Pancreas (tissue), 10 donors: ENCODE measurements at places on chromosomes 6 and 20. TPM values are rescaled to one million over a fixed set of nuclear protein-coding genes. Genes with fewer than 3 reads are reported as not detected.
A peak's percentile ranks its signal among the peaks of the same experiment; 100 is the strongest.

DNA sequence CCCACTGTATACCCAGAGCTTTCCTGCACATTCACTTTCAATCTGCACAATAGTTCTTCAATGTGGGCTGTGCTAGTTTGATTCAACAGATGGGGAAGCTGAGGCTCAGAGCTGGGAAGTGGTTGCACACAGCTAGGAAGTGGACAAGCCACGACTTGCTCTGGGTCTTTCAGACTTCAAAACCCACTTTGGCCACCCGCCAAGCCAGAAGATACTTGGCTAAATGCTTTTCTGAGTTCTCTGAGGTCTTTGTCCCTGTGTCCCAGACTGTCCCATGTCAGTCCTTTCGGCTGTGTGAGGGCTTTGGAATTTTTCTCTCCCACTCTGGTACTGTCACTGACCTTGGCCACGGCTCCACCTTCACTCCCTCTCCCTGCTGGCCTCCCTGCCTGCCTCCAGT lies 10.6 kb downstream of the PDYN start:
- no peaks in the 10 kb centered on the region for H3K27me3 ChIP-seq
- no peaks in the 10 kb centered on the region for H3K4me1 ChIP-seq
- H3K36me3 ChIP-seq: no peaks in the 10 kb centered on the region
- no peak for DNase-seq
- no peak overlapping the region for H3K4me3 ChIP-seq

Gene DPPA5
- not detected for total RNA-seq

Gene TPMT
- 7.3 TPM for total RNA-seq

GRCh38 chr20:3819411-3820047 lies 818 bp upstream of the AP5S1 start:
- H3K4me3 ChIP-seq: peak overlapping the region; percentile 72
- no peaks in the 10 kb centered on the region for H3K27me3 ChIP-seq
- H3K27ac ChIP-seq: peak overlapping the region; percentile 100
- peaks cover 9% of the 10 kb centered on the region for H3K4me1 ChIP-seq
- no peak for DNase-seq

DNA sequence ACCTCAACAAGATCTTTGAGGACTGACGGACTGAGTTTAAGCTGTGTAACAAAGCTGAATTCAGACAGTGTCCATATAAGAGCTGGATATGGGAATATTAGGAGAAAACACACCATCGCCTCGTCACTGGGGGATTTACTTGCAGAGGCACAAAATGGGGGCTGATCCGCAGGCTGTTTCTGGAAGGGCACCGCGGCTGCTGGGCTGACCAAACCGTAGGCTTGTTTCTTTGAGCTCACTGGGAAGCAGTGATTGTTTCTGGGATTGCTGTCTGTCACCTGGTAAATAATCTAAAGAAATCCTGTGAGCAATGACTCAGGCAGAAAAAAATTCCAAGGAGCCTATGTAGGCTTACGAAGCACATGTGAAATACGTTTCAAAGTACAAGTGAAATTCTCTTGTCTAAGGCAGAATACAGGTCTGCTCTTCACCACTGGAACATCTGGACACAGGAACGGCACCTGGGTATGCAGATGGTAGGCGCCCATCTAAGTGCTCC lies 63.9 kb upstream of the MPC1 start:
- no peak overlapping the region for H3K4me3 ChIP-seq
- DNase-seq: no peak
- no peaks in the 10 kb centered on the region for H3K36me3 ChIP-seq

GRCh38 chr6:44806656-44807055 lies 419.1 kb downstream of the CDC5L start:
- no peak for DNase-seq
- no peaks in the 10 kb centered on the region for H3K4me1 ChIP-seq
- no peaks in the 10 kb centered on the region for H3K27me3 ChIP-seq
- no peak overlapping the region for H3K4me3 ChIP-seq

Gene IL17A
- total RNA-seq: not detected

- H3K4me1 ChIP-seq: no peaks in the 10 kb centered on the region
- no peak overlapping the region for H3K4me3 ChIP-seq
- H3K36me3 ChIP-seq: no peaks in the 10 kb centered on the region
- H3K27ac ChIP-seq: no peak overlapping the region
Observed at GRCh38 chr6:37540390-37540789, 40.7 kb upstream of the CCDC167 start.
